ENCODE measurements at places on chromosomes 16 and 17. TPM values are rescaled to one million over a fixed set of nuclear protein-coding genes. Genes with fewer than 3 reads are reported as not detected.

Gene USB1
- 57.8 TPM for total RNA-seq

DNA sequence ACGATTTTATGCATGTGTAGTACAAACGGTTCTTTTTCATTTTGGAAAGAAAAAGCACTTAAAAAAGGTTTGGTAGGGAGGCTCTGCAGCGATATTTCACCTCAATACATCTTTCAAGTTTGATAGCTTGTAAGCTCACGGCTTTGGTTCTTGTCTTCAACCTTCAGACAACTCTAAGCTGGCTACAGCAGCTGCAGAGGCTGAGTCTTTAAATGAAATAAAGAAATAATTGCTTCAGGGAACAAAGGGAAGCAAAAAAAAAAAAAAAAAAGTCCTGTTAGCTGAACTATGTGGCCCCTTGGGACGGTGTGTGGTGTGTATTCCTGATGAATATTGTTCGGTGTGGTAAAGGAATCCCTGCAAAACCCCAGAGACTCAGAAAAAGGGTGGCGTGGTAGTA is 265.1 kb downstream of the NTN1 start:
- no peaks in the 10 kb centered on the region for H3K27me3 ChIP-seq
- DNase-seq, result no peak
- no peak overlapping the region for H3K27ac ChIP-seq
- peaks cover 23% of the 10 kb centered on the region for H3K4me1 ChIP-seq

DNA sequence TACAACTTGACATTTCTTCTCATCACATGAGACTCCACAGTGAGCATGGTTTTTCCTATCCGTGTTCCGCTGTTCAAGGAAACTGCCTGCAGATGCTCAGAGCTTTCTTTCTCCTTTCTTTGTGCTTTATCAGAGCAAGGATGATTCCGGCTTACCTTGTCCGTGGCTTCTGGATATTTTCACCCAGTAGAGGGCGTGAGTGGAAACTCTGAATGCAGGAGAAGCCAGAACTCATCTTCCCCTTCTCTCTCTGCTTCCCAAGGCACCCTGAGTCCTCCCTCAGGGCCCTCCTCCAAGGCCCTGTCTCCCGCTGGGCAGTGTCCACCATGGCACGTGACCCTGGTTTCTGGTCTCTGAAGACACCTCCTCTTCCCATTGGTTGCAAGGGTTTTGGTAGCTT is 721.1 kb upstream of the RBFOX1 start:
- no peaks in the 10 kb centered on the region for H3K36me3 ChIP-seq
- H3K27me3 ChIP-seq, result no peaks in the 10 kb centered on the region
- DNase-seq, result no peak
- H3K27ac ChIP-seq, result no peak overlapping the region

DNA sequence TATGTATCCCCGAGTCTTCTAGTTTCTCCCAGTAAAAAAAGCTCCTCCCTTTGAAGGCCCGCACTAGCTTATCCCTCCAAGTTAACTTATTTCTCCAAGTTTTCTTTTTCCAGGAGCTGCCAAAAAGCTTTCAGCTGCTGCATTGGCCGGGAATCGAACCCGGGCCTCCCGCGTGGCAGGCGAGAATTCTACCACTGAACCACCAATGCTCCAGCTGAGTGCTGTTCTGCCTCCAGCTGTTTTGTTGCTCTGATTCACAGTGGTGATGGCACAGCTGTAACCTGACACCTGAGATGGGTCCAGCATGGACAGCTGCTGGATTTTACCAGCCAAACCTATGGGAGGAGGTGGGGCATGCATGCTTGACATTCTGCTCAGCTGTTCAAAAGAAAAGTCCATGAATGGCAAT is 22.1 kb downstream of the VAC14 start:
- no peak for DNase-seq
- H3K36me3 ChIP-seq, result peaks cover 51% of the 10 kb centered on the region
- H3K27me3 ChIP-seq, result no peaks in the 10 kb centered on the region
- no peak overlapping the region for H3K27ac ChIP-seq

Gene MT1A
- total RNA-seq, result 7.6 TPM

- no peak for DNase-seq
- peaks cover 5% of the 10 kb centered on the region for H3K4me1 ChIP-seq
- peaks cover 6% of the 10 kb centered on the region for H3K27me3 ChIP-seq
- no peak overlapping the region for H3K4me3 ChIP-seq
- H3K36me3 ChIP-seq, result no peaks in the 10 kb centered on the region
- H3K27ac ChIP-seq, result no peak overlapping the region
Observed at GRCh38 chr17:883586-883962, 96.0 kb downstream of the NXN start.

Gene MFAP4
- total RNA-seq, result not detected

- H3K36me3 ChIP-seq, result no peaks in the 10 kb centered on the region
- H3K4me3 ChIP-seq, result no peak overlapping the region
- DNase-seq, result no peak
Observed at GRCh38 chr16:78310196-78310595, 210.7 kb downstream of the WWOX start.

Gene SPN
- total RNA-seq, result 258 TPM

DNA sequence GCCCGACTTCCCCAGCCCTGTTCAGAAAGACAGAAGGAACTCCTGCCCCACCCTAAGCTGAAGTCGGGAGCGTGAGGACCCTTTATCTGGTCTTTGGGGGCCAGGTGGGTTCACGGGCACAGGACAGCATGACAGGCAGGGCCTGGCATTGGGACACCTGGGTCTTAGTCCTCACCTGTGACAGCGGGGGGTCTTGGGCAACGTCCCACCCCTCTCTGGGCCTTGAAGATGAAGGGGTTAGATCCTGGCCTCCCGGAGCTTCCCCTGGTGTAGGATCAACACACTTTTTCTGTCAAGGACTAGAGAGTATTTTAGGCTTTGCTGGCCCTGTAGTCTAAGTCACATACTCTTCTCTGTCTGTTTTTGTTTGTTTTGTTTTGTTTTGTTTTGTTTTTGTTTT is 65.1 kb downstream of the JPH3 start:
- no peak overlapping the region for H3K27ac ChIP-seq
- no peaks in the 10 kb centered on the region for H3K27me3 ChIP-seq
- H3K4me3 ChIP-seq, result no peak overlapping the region
- no peaks in the 10 kb centered on the region for H3K4me1 ChIP-seq
- H3K36me3 ChIP-seq, result no peaks in the 10 kb centered on the region
- DNase-seq, result no peak

DNA sequence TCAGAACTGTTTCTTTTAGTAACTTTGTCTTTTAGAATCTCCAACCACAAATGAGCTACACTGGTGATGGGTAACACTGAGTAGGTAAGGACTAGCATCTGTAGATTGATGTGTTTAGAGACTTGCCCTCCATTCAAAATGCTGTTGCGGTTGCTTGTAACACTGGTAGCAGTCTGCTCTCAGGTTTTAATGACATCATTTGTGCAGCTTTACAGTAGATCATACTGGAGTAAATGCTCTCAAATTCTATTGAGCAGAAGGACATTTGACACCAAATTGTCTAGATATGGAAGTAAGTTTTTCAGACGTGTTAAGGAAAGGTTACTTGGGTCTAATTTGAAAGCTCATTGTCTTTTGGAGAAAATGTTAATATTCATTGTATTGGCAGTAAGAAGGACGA is 98.8 kb downstream of the NLK start:
- H3K27me3 ChIP-seq, result no peaks in the 10 kb centered on the region
- H3K36me3 ChIP-seq, result no peaks in the 10 kb centered on the region
- no peaks in the 10 kb centered on the region for H3K4me1 ChIP-seq
- DNase-seq, result no peak
- H3K4me3 ChIP-seq, result no peak overlapping the region
- H3K27ac ChIP-seq, result no peak overlapping the region

- DNase-seq, result no peak
- no peak overlapping the region for H3K27ac ChIP-seq
- H3K4me1 ChIP-seq, result no peaks in the 10 kb centered on the region
Observed at GRCh38 chr16:79928142-79928873, 327.8 kb upstream of the MAF start.

GRCh38 chr16:2374644-2375043 is 34.1 kb upstream of the ABCA3 start:
- no peaks in the 10 kb centered on the region for H3K4me1 ChIP-seq
- H3K36me3 ChIP-seq, result no peaks in the 10 kb centered on the region
- DNase-seq, result no peak
- H3K27ac ChIP-seq, result no peak overlapping the region
- H3K4me3 ChIP-seq, result no peak overlapping the region

- H3K27me3 ChIP-seq, result no peaks in the 10 kb centered on the region
- H3K27ac ChIP-seq, result no peak overlapping the region
- no peaks in the 10 kb centered on the region for H3K4me1 ChIP-seq
- DNase-seq, result no peak
- no peak overlapping the region for H3K4me3 ChIP-seq
Observed at GRCh38 chr17:15404106-15405057, 63.0 kb upstream of the TEKT3 start.

Gene ZSCAN10
- not detected for total RNA-seq

Gene AANAT
- total RNA-seq, result 0.18 TPM
